ENCODE measurements at places on chromosomes 5 and 9.

DNA sequence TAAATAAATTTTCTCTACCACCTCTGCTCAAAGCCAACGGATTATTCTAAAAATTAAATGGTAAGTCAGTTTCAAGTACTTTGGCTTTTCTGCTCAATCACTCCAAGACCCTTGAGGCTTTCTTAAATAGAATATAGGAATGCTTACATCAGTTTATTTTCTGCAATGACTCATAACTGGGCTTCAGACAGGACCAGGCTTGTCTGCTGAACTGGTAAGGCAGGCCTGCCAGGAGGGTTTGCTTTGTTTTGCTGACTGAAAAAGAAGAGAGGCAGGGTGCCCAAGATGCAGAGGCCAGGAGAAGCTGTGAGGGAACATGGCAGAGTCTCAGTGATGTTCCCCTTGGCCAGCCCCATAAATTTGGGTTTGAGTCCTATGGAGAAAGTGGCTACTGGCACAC, 60.3 kb upstream of the EPB41L4A start:
- DNase-seq: no peak

- DNase-seq: no peak
These were observed 23.5 kb downstream of the SLC25A25 start for GRCh38 chr9:128091571-128091970.

GRCh38 chr5:177270653-177271052, 32.9 kb downstream of the RAB24 start:
- no peak for DNase-seq

GRCh38 chr9:13002740-13003139, 227.9 kb downstream of the LURAP1L start:
- no peak for DNase-seq

GRCh38 chr5:151674626-151675610, 11.8 kb downstream of the SPARC start:
- DNase-seq: no peak

DNA sequence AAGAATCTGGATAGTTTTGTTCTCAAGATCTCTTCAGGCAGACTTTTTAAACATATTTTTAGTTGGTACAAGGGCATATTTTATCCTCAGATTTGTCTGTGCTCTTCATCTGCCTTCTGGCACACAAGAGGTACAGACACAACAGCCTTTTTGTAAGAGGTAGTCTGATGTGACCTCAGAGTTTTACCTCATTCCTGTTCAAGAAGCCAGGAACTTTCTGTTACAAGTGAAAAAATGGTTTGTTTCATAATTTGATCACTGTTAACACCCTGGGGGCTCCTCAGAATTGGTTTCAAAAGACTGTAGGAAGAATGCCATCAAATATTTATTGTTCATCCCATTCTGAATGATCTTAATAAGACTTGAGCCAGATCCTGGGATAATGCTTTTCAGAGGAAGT, 136.7 kb downstream of the PRKACG start:
- no peak for DNase-seq

- no peak for DNase-seq
These were observed 87.5 kb upstream of the CDH9 start for GRCh38 chr5:27125856-27126255.

GRCh38 chr5:53350991-53351770, 129.2 kb upstream of the FST start:
- no peak for DNase-seq

- no peak for DNase-seq
These were observed 26.6 kb upstream of the LRRTM2 start for GRCh38 chr5:138901716-138902115.

- no peak for DNase-seq
These were observed 156.1 kb downstream of the NXNL2 start for GRCh38 chr9:88691091-88691490.

GRCh38 chr9:30579810-30580209, 1804.6 kb upstream of the ACO1 start:
- no peak for DNase-seq

DNA sequence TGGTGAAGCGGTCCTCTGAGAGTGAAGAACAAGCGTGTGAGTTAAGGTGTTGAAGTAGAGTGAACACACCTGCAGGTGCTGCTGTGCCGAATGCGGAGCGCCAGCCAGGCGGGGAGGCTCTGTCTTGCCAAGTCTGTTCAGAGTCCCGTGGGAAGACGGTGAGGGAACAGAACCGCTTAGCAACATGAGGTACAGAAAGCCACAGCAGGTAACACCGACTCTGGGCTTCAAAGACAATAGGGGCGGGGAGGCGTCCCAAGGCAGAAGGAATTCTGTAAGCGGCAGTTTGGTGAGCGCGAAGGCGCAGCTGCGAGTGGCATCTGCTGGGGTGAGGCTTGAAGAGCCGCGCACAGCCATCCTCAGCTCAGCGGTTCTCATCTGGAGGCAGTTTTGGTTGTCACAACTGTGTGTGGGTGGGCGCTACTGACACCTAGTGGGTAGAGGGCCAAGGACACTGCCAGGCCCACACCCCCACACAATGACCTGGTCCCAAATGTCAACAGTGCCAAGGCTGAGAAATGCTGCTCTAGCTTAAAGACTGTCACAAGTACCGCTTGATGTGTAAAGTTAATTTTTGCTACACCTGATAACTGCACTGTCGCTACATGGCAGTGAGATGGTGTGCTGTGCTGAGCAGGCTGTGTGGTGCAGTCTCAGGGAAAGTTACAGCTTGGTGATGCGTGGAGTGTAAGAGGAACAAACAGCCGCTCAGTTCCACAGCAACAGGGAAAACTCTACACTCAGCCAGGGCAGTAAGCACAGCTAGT, 67.4 kb upstream of the TBC1D9B start:
- DNase-seq: no peak

DNA sequence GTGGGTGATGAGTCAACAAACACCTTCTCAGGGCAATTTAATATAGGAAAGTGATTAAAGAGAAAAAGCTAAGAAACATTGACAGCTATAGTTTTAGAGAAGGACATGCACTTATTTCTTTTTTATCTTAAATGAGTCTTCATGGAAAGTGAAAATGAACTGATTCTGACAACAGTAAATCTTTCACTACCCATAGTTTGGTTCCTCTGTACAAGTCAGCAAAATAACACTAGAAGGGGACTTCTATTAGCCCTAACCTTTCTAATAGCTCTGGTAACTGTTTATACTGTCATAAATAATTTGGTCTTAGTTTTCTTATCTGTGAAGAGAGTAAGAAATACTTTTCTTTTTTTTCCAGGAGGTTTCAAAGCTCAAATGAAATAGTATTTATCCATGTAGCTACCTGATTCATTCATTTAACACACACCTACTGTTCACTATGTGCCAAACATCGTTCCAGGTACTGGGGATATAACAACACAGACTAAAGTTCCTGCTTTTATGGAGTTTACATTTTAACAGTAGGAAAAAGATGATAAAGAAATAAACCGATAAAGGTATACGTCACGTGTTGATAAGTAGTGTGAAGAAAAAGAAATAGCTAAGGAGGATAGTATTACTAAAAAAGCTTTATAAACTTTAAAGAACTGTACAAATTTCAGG, 148.2 kb downstream of the PCSK1 start:
- no peak for DNase-seq

GRCh38 chr9:21728781-21729180, 73.7 kb upstream of the MTAP start:
- DNase-seq: no peak

DNA sequence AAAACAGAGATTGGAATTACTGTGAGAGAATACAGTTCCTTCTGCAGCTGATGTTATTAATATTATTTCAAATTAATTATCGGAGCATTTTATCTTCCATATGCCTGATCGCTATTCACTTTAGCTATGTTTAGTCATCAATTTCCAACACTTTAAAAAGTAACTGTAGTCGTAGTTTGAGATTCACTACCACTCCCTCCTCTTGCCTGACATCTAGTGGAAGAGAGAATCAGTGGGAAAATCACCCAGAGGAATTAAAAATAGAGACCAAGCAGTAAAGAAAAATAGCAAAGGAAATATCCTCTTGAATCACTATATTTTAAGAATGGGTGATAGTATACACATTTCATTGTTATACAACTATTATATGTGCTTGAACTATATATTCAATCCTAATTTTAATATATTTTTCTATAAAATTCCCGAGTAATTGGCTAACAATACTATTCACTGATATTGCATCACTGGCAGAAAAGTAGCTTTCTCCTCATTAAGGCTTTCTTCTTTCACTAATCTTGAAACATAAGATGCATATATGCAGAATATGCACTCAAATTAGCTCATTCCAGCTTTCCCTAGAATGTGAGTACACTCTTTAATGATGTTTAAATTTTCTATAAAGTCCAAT, 708.7 kb downstream of the CDH9 start:
- DNase-seq: peak; percentile 63

DNA sequence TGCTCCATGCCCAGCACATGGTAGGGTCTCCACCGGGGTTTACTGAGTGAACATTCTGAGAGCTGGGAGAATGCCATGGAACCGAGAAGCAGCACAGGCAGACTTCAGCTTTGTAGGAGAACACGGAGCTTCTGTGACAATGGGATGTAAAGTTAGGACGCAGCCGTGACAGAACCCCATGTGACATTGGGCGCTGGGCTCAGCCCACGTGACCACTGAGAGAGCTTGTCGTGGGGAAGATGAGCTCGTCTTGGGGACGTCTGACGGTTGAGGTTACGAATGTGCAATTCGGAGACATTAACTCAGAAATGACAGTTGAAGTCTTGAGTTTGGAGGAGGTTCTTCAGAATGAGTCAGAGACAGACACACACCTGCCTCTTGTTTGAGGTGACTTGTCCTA, 13.5 kb downstream of the SDHA start:
- DNase-seq: no peak

GRCh38 chr5:80975065-80975464, 14.9 kb downstream of the RASGRF2 start:
- no peak for DNase-seq

DNA sequence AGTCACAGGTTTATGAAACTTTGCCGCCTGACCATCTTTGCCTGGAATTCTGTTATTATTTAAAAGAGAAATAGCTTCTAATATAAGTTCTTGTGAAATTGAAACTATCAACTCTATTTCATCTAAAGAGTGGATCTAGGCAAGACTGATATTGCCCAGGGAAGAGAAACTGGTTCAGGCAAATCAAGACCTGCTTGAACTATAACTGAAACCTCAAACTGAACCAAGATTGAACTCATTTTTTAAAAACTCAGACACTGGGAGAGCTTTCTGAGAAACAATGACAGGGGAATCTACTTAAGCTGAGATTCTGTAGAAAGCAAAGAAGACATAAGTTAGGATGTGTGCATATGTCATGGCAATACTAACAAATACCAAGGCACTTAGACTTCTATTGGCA, 815.8 kb downstream of the BRINP1 start:
- no peak for DNase-seq

DNA sequence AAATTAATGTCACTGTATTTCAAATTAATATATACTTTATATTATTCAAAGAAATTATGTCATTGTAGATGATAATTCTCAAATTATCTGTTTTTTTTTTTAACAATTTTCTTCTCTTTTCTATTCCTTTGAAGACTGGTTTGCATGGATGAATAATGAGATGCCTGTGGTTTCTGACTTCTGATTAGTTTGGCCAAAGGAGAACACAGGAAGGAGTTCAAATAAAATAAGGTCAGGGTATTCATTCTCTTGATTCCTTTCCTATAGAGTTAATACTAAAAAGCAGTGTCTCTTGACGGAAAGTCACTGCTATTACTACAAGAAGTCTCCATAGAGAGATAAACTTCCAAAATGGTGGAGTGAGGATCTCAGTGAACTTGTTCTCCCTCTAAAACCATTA, 279.6 kb upstream of the FTMT start:
- no peak for DNase-seq

DNA sequence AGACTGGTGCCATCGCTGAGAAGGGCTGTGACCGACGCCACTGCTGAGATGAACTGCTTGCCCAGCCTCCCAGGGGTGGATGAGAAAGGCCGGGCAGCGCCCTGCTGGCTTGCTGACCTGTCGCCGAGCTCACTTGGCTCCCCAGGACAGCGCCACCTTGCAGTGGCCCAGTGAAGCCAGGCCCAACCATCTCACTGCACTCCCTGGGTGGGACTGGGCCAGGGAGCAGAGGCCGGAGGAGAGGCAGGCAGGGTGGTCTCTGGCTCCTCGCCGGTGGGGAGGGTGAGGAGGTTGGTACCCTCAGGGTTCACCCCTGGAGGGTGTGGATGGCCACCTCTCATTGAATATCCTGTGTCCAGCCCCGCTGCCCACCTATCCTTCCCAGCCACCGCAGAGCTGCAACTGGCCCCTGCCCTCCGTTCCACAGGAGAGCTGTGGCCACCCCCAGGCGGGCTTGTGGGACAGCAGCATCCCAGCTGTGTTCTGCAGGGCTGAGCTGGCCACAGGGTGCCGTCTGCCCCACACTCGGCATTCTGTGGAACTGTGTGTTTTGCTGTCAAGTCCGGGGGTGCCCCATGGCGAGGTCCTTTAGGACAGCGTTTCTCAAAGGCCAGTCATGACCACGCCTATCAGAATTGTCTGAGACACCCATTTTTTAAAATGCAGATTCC, 41.0 kb upstream of the FCN2 start:
- no peak for DNase-seq

GRCh38 chr5:97049175-97049574, 93.2 kb downstream of the LIX1 start:
- no peak for DNase-seq

DNA sequence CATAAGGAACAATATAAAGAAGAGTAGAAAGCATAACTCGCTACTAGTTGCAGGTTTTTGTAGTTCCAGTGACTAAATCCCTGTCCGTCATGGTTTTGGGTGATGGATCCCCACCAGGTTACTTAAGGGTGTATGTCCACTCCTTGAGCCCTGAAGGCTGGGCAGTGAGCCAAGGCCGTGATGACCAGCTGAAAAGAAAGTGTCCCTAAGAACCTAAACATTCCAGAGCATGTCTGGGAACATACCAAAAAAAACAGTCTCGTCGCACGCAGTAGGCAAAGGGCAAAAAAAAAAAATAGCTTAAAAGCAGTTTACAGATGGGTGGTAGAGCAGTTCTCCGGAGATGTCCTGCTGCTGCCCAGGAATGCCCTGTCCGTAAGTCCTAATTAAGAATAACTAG, 21.4 kb upstream of the SNAPC3 start:
- no peak for DNase-seq

GRCh38 chr9:96078897-96079490, 203.5 kb downstream of the ERCC6L2 start:
- DNase-seq: no peak

DNA sequence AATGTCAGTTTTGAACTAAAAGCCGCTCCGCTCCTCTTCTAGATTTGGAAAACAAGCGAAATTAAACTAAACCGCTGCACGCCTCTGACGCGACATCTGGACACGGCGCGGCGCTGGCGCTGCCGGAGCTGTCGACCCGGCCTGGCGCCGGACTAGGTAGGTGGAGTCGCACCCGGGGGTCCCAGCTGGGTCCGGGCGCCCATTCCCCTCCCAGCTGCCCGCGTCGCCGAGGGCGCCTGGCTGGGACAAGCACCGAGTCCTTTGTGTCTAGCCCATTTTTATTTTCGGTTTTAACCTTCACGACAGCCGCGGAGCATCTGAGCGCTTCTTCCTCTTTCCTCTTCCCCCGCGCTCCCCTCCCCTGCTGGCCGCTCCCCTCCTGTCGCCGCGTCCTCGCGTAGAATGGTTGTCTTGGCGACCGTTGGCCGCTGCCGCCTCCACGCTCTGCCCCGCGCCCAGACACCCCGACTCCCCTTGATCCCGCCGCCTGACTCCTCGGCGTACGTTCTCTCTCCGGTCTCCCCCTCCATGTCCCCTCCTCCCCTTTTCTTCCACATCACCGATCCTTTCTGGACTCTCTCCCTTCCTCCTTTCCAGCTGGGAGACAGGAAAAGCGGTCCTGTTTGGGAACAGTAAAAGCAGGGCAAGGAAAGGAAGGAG, 545 bp downstream of the CDKN2B-AS1 start:
- peak; percentile 83 for DNase-seq

GRCh38 chr9:22039258-22039657, 30.2 kb upstream of the CDKN2B start:
- DNase-seq: no peak

- no peak for DNase-seq
These were observed 483.0 kb upstream of the CDH18 start for GRCh38 chr5:20470997-20471396.
